ENCODE measurements at places on chromosomes 2 and 18. TPM values are rescaled to one million over a fixed set of nuclear protein-coding genes. Genes with fewer than 3 reads are reported as not detected.

GRCh38 chr2:120667981-120668380 lies 67.7 kb upstream of the GLI2 start:
- no peak for DNase-seq

DNA sequence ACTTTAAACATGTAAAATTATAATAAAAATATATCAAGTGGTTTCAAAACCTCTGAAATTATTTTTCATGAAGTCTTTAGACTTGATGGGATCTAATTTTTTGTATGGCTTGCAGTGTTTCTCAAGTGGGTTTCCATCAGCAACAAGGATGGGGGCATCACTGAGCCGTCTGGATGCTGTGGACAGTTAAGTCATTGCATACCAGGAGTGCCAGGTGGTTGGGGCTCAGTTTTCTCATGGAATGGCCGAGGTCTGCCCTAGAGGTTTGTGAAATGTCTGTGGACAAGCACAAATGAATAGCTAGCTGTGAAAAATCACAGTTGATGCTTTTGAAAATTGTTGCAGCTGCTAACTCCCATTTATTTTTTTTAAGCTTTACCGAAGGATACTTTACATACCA lies 1.7 kb downstream of the PRELID3A start:
- DNase-seq: peak; percentile 87

DNA sequence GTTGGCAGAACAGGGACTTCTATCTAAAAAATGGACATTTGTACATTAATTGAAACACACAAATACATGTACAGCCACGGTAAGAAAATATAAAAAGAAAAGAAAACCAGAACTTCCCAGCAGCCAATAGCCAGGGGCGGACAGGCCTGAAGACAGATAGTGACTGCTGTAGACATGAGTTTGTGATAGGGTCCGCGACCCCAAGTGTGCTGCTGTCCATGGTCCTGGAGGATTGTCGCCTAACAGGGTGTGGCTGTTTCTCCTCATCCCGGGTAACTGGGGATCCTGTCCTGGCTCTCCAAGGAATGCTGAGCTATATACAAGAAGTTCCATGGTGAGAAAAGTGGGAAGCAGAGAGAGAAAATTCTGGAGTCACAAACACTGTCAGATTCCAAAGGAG lies 266.5 kb upstream of the SALL3 start:
- DNase-seq: no peak

DNA sequence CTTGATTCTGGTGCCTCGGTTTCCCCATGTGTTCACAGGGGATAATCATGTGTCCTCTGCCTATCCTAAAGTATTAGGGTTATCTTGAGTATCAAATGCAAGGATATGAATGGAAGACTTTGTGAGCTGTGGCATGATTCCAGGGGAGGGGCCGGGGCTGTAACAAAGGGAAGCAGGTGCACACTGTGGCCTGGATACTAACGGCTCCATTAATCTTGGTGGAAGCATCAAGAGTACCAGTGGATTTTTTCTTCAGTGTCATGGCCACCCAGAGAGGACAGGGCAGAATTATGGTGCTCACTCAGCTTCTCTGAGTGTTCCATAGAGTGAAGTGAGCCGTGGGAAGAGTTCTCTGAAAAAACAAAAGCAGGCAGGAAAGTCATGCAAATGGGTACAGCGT lies 320.1 kb downstream of the ALK start:
- no peak for DNase-seq

DNA sequence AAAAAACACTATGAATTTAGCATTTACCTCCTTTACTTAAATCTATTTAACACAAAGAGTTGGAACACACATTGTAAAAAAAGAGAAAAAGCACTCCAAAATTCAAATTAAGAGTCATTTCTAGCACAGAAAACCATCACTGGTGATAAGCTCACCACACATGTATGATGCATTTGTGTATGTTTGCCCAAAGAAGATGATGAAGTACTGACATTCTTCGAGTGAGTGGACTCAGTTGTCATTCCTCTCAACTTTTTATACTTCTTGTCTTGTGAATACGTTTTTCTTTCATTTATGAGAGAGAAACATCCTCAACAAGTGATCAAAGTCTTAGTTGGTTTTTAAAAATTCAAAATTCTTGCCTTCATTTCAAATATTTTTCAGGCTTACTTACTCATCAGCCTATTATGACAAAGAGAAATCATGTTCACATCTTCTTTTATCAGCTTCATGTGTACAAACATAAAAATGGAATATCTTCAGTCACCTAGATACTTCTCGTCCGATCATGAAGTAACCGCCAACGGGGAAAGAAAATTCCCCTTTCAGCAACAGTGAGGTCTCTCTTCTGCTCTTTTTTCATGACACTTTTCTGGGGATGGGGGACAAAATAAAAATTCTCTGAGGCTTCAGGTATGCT lies 1.5 kb downstream of the DSEL start:
- DNase-seq: peak; percentile 51

Gene CXCR1
- total RNA-seq: not detected

Gene ABHD1
- total RNA-seq: under 0.01 TPM

Gene PJVK
- total RNA-seq: 2.5 TPM

Gene ADNP2
- 22.4 TPM for total RNA-seq

Gene EML6
- total RNA-seq: 1.1 TPM

Gene SLC8A1
- 82.9 TPM for total RNA-seq

Gene FAM110C
- total RNA-seq: not detected

Gene SCN2A
- 5.0 TPM for total RNA-seq
